Thoracic aorta (tissue), 2 donors: ENCODE measurements at places on chromosomes 1 and 21.

GRCh38 chr1:98813738-98814309 lies 152.3 kb downstream of the SNX7 start:
- H3K27ac ChIP-seq: no peak overlapping the region
- no peak overlapping the region for H3K4me3 ChIP-seq

- H3K27ac ChIP-seq: peak overlapping the region; percentile 11
- DNase-seq: no peak
- H3K4me1 ChIP-seq: peaks cover 10% of the 10 kb centered on the region
- H3K27me3 ChIP-seq: no peaks in the 10 kb centered on the region
- peak overlapping the region; percentile 50 for H3K4me3 ChIP-seq
These were observed 84.9 kb upstream of the SLC44A3 start for GRCh38 chr1:94734963-94735901.

DNA sequence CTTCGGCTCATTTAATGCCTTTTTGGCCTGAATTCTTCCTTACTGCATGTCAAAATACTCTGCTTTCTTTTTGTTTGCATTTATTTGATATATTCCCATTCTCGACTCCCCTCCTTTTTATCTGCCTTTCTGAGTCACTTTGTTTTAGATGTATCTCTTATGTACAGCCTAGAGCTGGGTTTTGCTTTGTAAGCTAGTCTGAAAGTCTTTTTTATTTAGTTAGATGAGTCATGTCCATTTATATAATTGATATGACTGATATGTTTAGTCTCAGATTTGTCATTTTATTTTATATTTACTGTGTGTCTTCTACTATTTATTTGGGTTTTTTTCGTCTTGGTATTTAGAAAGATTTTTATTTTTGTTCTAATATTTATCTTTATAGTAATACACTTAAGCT lies 33.6 kb upstream of the GNG5 start:
- H3K4me1 ChIP-seq: no peaks in the 10 kb centered on the region
- H3K4me3 ChIP-seq: no peak overlapping the region
- peaks cover 5% of the 10 kb centered on the region for H3K36me3 ChIP-seq
- no peak overlapping the region for H3K27ac ChIP-seq

DNA sequence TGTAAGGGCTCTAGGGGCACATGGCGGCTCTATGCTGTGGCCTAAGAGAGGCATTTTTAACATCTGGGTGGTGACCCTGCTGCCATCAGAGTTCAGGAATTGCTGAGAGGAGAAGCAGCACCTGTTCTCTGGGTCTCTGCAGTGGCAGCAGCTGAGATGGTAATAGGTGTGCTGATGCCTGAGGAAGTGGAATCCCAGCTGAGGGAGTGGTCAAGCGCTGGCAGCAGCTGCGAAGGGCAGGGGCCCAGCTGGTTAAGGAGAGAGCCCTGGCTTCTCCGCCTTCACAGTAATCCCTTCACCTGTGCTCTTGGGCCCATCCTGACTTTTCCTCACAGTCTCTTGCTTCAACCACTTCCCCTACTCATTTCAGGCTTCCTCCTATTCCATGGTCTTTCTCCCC lies 39.8 kb downstream of the GJA5 start:
- H3K4me1 ChIP-seq: no peaks in the 10 kb centered on the region
- no peaks in the 10 kb centered on the region for H3K27me3 ChIP-seq

DNA sequence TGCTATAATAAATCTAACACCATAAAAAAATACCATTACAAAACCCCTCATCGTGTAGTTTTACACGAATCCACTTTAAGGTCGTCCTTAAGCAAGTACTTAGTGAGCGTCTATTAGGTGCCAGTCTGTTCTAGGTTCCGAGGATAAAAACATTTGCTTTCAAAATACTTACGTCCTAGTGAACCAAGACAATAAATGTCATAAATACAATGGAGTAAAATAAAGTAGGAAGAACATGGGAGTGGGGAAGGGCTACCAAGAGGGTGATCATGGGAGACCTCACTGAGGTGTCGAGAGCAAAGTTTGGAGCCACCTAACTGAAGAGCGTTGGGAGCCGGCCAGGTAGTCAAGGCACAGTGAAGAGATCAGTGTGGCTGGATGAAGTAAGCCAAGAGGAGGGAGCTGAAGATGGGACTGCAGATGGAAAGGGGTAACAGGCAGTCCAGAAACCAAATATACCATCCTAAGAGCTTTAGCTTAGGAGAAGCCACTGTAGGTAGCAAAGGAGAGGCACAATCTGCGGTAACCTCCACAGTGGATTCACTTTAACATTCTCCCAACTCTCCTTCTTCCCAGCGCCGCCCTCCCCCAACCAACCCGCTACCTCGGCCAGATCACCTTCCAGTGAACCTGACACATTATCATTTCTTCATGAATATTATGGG lies 684 bp downstream of the LTN1 start:
- H3K27ac ChIP-seq: peak overlapping the region; percentile 89
- H3K27me3 ChIP-seq: no peaks in the 10 kb centered on the region
- no peak for DNase-seq
- peak overlapping the region; percentile 93 for H3K4me3 ChIP-seq
- peaks cover 20% of the 10 kb centered on the region for H3K4me1 ChIP-seq
- H3K36me3 ChIP-seq: no peaks in the 10 kb centered on the region

DNA sequence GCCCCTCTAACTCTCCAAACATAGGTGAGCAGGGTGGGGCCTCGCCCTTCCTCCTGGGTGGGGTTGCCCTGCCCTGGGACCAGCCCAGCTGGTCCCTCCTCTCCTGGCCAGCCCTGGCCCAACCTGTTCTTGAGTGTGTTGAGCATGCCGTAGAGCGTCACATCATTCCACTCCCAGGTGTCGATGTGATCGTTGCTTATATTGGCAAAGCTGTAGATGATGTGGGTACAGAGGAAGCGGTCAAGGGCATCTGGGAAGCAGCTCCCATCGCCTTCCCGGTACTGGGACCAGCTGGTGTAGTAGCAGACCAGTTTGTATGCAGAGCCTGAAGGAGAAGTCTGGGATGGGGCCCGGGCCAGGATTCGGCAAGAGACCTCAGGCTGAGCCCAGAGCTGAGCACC lies 1.4 kb downstream of the CHI3L1 start:
- no peak for DNase-seq
- H3K27ac ChIP-seq: no peak overlapping the region
- no peaks in the 10 kb centered on the region for H3K4me1 ChIP-seq
- no peaks in the 10 kb centered on the region for H3K36me3 ChIP-seq
- no peak overlapping the region for H3K4me3 ChIP-seq

GRCh38 chr1:34320053-34320669 lies 143.5 kb downstream of the C1orf94 start:
- no peak overlapping the region for H3K4me3 ChIP-seq
- no peak overlapping the region for H3K27ac ChIP-seq
- H3K36me3 ChIP-seq: no peaks in the 10 kb centered on the region

- peaks cover 23% of the 10 kb centered on the region for H3K4me1 ChIP-seq
- no peak overlapping the region for H3K27ac ChIP-seq
- no peaks in the 10 kb centered on the region for H3K36me3 ChIP-seq
These were observed 9.2 kb downstream of the PTBP2 start for GRCh38 chr1:96730574-96731298.

DNA sequence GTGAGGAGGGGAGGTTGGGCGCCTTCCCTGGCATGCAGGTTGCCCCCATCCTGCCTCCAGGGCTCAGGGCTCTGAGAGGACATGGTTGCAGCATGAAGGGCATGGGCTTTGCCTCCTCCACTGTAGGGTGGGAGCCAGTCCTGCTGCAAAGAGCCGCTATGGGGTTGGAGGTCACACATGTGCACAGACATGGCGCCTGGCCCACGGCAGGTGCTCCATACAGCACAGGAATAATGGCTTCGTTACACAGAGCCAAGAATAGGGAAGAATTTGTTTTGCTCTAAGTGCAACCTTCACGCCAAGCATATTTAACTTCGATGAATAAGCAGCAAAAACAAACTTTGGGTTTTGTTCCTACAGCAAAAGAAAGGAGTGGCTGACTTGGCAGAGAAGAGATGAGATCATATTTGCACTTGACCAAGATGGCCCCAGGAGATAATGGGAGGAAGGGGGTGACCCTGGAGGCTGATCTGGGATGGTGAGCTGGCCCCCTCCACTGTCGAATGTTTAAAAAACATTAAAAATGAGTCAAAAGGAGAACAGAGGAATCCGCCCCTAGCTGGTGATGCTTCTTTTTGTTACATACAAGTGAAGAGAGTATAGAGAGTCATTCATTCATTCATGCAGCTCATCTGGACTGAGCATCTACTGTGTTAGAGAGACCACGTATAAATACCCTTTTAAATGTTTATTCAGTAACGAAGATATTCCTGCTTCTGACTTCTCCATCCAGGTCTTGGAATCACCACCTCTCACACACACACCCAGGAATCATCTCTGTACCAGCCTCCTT lies 12.4 kb upstream of the C2CD2 start:
- H3K27ac ChIP-seq: no peak overlapping the region
- no peak for DNase-seq
- H3K27me3 ChIP-seq: no peaks in the 10 kb centered on the region
- H3K36me3 ChIP-seq: no peaks in the 10 kb centered on the region
- H3K4me3 ChIP-seq: no peak overlapping the region
- H3K4me1 ChIP-seq: no peaks in the 10 kb centered on the region

DNA sequence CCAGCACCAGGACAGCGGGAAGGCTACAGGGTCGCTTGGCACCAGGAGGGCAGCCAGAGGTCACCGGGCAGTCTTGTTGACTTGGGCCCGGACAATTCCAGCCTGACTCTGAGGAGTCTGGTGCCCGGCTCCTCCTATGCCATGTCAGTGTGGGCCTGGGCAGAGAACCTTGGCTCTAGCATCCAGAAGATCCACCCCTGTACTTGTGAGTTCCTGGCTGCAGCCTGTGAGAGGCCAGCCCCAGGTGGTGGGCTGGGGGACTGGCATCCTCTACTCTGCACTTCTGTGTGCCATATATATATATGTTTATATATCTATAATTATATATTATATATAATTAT lies 11.6 kb upstream of the PTPN7 start:
- H3K4me1 ChIP-seq: no peaks in the 10 kb centered on the region
- no peaks in the 10 kb centered on the region for H3K27me3 ChIP-seq

DNA sequence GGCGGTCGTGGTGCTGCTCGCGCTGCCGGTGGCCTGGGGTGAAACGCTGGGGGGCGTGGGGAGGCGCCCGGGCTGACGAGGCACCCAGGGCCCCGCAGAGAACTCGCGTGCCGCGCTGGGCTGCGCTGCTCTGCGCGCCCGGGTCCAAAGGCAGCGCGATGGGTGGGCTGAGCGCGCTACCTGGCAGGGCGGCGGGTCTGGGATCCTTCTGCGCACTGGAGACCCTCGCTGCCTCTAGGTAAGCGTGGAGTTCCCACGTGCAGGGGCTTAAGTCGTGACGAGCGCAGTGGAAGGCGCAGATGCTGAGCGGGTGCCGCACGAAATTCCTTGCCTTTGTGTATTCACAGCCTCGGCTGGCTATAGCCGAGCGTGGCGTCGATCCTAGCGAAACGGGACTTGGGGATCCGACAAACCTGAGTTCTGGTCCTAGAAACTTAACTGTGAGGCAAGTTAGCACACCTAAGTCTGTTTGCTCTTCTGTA lies 24.6 kb downstream of the CR1L start:
- DNase-seq: no peak
- H3K4me3 ChIP-seq: peak overlapping the region; percentile 37
- H3K27ac ChIP-seq: no peak overlapping the region
- H3K36me3 ChIP-seq: no peaks in the 10 kb centered on the region

GRCh38 chr1:81420760-81421159 lies 380.0 kb upstream of the ADGRL2 start:
- no peak overlapping the region for H3K27ac ChIP-seq
- DNase-seq: no peak
- H3K4me3 ChIP-seq: no peak overlapping the region
- H3K4me1 ChIP-seq: no peaks in the 10 kb centered on the region
- H3K27me3 ChIP-seq: no peaks in the 10 kb centered on the region
- H3K36me3 ChIP-seq: no peaks in the 10 kb centered on the region

GRCh38 chr1:157278383-157279137 lies 140.4 kb upstream of the ETV3 start:
- no peaks in the 10 kb centered on the region for H3K27me3 ChIP-seq
- no peaks in the 10 kb centered on the region for H3K4me1 ChIP-seq
- H3K4me3 ChIP-seq: no peak overlapping the region
- DNase-seq: no peak
- no peaks in the 10 kb centered on the region for H3K36me3 ChIP-seq
- no peak overlapping the region for H3K27ac ChIP-seq

GRCh38 chr1:110409316-110409715 lies 1.8 kb upstream of the LAMTOR5 start:
- no peak for DNase-seq
- H3K27ac ChIP-seq: no peak overlapping the region
- no peaks in the 10 kb centered on the region for H3K27me3 ChIP-seq
- peaks cover 7% of the 10 kb centered on the region for H3K4me1 ChIP-seq
- no peaks in the 10 kb centered on the region for H3K36me3 ChIP-seq
- H3K4me3 ChIP-seq: no peak overlapping the region

GRCh38 chr1:147207192-147207591 lies 17.9 kb downstream of the FMO5 start:
- no peak overlapping the region for H3K4me3 ChIP-seq
- no peak for DNase-seq
- H3K27ac ChIP-seq: no peak overlapping the region
- no peaks in the 10 kb centered on the region for H3K4me1 ChIP-seq
- H3K36me3 ChIP-seq: peaks cover 3% of the 10 kb centered on the region
- no peaks in the 10 kb centered on the region for H3K27me3 ChIP-seq

- DNase-seq: no peak
- no peaks in the 10 kb centered on the region for H3K36me3 ChIP-seq
- no peak overlapping the region for H3K4me3 ChIP-seq
- H3K4me1 ChIP-seq: no peaks in the 10 kb centered on the region
- no peak overlapping the region for H3K27ac ChIP-seq
These were observed 58.0 kb downstream of the DDX20 start for GRCh38 chr1:111813440-111814304.

DNA sequence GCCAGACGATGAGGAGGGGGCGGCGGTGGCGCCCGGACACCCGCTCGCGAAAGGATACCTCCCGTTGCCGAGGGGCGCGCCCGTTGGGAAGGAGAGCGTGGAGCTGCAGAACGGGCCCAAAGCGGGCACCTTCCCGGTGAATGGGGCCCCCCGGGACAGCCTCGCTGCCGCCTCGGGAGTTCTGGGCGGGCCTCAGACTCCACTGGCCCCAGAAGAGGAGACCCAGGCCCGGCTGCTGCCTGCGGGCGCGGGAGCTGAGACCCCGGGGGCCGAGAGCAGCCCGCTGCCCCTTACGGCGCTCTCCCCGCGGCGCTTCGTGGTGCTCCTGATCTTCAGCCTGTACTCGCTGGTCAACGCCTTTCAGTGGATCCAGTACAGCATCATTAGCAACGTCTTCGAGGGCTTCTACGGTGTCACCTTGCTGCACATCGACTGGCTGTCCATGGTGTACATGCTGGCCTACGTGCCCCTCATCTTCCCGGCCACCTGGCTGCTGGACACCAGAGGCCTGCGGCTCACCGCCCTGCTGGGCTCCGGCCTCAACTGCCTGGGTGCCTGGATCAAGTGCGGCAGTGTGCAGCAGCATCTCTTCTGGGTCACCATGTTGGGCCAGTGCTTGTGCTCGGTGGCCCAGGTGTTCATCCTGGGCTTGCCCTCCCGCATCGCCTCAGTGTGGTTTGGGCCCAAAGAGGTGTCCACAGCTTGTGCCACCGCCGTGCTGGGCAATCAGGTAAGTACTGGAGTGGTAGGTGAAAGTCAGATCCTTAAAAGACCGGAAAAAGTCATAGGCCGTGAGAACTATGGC lies 588 bp downstream of the FLVCR1 start:
- H3K4me1 ChIP-seq: peaks cover 33% of the 10 kb centered on the region
- no peaks in the 10 kb centered on the region for H3K36me3 ChIP-seq
- no peak for DNase-seq
- no peaks in the 10 kb centered on the region for H3K27me3 ChIP-seq

GRCh38 chr1:33443080-33443704 lies 12.3 kb upstream of the PHC2 start:
- no peaks in the 10 kb centered on the region for H3K27me3 ChIP-seq
- DNase-seq: no peak
- no peaks in the 10 kb centered on the region for H3K4me1 ChIP-seq
- no peak overlapping the region for H3K4me3 ChIP-seq
- H3K36me3 ChIP-seq: no peaks in the 10 kb centered on the region
